ENCODE measurements at places on chromosomes 3 and 15. TPM values are rescaled to one million over a fixed set of nuclear protein-coding genes. Genes with fewer than 3 reads are reported as not detected.

DNA sequence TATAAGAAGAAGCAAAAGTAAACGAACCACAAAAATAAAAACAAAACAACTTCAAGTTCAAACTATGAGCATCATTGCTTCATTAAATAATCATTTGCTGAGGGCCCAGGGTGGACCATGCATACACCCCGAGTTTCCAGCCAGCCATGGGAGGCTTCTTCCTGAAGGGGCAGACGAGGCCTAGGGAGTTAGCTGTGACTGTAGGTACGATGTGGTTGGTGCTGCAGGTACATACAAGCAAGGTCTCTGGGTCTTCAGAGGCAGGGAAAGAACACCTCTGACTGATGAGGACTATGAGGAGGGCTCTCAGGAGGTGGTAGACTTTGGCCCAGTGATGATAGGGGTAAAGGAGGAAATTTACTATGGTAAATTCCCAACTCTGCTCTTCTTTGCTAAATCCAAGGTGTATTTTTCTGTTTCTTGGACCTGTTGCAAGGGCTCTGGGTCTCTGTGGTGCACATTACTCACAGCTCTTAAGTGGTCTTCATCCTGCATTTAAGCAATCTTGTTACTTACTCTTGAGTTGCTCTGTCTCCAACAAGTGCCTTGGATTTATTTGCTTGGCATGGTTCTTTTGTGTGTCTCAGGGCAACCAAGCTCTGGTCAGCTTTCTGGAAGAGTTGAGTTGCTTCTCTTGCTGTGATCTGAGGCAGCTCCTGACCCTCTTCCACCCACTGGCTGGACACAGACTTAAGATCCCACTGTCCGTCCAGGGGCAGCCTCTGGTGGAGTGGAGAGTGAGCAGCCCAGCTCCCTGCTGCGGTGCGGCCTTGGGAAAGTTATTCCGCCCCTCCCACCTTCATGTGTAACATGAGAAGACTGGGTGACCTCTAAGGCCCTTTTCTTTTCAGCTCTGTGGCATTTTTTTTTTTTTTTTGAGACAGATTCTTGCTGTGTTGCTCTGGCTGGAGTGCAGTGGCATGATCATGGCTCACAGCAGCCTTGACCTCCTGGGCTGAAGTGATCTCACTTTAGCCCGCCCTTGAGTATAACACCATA, 56.1 kb upstream of the KIF23 start:
- no peak overlapping the region for H3K27ac ChIP-seq
- no peak overlapping the region for H3K4me3 ChIP-seq
- peak; percentile 24 for DNase-seq
- no peaks in the 10 kb centered on the region for H3K27me3 ChIP-seq

GRCh38 chr3:107524326-107524840, 1.6 kb downstream of the BBX start:
- no peak for DNase-seq
- peaks cover 13% of the 10 kb centered on the region for H3K4me1 ChIP-seq
- peak overlapping the region; percentile 81 for H3K4me3 ChIP-seq
- H3K27me3 ChIP-seq, result no peaks in the 10 kb centered on the region

GRCh38 chr15:22806664-22807063, 20.2 kb downstream of the NIPA1 start:
- H3K36me3 ChIP-seq, result no peaks in the 10 kb centered on the region
- no peaks in the 10 kb centered on the region for H3K27me3 ChIP-seq
- DNase-seq, result no peak
- no peaks in the 10 kb centered on the region for H3K4me1 ChIP-seq

The MGA gene
- 28.9 TPM for total RNA-seq
